ENCODE measurements at places on chromosomes 7 and 10.
A peak's percentile ranks its signal among the peaks of the same experiment; 100 is the strongest.

GRCh38 chr10:60170250-60170649 lies 219.4 kb downstream of the ANK3 start:
- DNase-seq, result no peak

DNA sequence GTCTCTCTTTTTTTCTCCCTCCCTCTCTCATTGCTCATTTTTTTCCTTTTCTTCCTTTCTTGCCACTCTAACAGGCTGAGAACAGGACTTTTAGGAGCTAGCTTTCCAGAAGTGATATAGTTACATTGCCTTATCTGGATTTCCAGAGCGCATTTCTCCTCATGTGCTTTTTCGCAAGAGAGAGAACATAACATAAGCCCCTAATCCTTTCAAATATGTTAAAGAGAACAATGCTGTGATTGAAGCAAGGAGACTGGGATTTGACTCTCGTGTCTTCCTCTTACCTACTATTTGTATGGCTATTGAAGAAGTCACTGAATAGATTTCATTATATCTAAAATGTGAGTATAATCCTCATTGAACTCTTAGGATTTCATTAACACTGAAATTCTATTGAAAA lies 101.2 kb upstream of the PRPS1L1 start:
- DNase-seq, result no peak

DNA sequence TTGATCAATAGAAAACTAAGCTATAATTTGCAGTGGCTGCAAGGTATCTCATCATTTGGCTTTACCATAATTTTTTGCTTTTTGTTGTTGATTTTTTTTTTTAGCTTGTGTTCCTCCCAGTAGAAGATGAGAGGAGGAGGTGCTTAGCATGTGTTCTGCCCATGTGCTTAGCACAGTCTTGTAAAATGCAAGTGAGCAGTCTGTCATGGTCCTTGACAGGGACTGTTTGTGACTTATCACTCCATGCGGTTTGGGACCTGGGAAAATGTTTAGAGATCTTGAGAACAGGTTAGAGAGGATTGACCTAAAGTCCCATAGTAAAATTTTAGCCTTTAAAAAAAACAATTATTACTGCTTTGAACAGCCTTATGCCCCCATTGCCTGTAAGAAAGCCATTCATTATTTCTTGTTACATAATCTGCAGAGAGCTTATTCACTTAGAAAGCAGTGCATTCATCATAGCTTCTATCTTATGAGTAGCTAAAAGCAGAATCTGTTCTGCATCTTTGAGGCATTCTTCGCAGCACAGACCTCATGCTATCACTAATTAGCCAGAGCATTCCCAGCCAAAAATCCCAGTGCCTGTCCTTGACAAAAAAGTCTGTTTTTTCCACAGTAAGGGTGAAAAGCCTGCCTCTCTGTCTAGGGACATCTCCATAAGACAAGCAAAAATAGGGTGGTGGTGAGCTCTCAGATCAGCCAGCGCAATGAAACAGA lies 748.7 kb upstream of the GALNT17 start:
- no peak for DNase-seq

DNA sequence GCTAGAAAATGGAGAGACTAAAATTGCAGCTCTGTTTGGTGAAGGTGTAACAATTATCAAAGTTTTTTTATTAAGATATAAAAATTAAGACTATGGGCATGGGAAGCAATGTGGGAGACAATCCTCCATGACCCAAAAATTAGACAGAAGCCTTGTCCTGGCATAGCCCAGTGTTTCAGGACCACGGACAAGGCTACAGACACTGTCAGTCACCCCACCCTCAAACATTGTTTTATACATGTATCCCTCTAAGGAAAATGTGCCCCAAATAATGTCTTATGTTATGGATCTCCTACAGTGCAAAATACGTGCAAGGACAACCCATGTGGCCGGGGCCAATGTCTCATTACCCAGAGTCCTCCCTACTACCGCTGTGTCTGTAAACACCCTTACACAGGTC lies 24.0 kb downstream of the HABP2 start:
- peak; percentile 41 for DNase-seq

DNA sequence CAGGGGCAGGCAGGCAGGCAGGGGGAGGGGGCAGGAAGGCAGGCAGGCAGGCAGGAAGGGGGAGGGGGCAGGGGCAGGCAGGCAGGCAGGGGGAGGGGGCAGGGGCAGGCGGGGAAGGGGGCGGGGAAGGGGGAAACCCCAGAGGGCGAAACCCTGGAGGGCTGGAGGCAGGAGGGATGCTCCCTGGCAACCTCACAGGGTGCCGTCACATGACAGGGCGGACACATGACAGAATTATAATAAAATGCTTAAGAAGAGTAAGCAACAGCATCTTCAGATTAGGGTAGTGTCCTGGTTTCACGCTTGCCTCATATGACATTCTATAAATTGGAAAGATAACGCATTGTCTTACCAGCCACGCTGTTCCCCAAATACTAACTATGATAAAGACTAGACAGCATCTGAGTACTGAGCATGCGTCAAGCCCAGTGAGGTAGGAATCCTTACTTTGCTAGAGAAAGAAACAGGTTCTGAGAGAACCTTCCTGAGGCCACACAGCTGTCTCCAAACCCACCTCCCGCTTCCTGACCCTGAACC lies 131.6 kb downstream of the DIP2C start:
- DNase-seq, result peak; percentile 37

DNA sequence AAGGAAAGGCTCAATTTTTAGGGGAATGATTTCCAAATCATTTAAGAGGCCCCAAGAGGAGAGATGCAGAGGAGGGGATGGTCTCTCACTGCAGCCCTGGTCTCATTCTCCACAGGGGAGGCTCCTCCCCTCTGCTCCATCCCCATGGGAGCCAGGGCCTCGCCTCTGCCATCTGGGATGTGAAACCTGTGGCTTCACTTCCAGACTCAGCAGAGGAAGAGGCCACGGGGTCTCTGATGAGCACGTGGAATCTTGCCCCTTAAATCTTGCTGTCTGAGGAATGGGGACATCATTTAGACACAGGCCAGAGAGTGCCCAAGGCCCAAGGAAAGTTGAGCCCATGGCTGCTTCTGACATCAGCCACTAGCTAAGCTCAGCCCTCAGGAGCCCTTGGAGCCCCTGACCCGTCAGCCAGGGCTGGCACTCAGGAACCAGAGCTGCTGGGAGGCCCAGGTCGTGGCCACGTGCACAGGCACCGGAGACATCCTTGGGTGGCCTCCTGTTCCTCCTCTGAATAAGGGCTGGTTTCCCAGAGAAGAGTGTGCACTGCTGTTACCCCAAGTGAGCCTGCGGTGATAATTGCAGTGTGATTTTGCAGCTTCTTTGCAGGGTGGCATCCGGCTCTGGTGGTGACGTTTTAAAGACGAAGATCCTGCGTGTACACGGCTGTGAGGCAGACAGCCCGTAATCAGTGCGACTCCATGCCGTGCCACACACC lies 50.5 kb downstream of the VIPR2 start:
- no peak for DNase-seq

Measured in mesendoderm (in vitro differentiated cells).